ENCODE measurements at places on chromosomes 12 and 14.

- DNase-seq = no peak
These were observed 1151.0 kb downstream of the BCL11B start for GRCh38 chr14:98120831-98121464.

GRCh38 chr14:60965402-60965801 lies 15.5 kb downstream of the TRMT5 start:
- DNase-seq = no peak

- DNase-seq = peak; percentile 39
These were observed 67.2 kb downstream of the CCDC92 start for GRCh38 chr12:123905319-123905925.

- DNase-seq = no peak
These were observed 107.0 kb downstream of the ATXN7L3B start for GRCh38 chr12:74644681-74645080.

Data from stimulated activated CD4-positive, alpha-beta T cell treated with anti-CD3 and anti-CD28 coated beads, Interleukin-4, amount 100 ng/mL, for 48 hours (primary cell).